IPS-NIHi11 (cell line): ENCODE measurements at places on chromosomes 4 and X.

DNA sequence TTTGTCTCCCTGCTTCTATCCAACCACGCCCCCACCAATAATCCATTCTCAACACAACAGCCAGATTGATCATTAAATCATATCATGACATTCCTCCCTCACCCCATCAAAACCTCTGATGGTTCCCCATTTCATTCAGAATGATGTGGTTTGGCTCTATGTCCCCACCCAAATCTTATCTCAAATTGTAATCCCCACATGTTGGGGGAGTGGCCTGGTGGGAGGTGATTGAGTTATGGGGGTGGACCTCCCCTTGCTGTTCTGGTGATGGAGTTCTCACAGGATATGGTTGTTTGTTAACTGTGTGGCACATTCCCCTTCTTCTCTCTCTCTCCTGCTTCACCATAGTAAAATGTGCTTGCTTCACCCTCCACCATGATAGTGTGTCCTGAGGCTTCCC is 23.3 kb downstream of the TRMT2B start:
- DNase-seq: no peak

DNA sequence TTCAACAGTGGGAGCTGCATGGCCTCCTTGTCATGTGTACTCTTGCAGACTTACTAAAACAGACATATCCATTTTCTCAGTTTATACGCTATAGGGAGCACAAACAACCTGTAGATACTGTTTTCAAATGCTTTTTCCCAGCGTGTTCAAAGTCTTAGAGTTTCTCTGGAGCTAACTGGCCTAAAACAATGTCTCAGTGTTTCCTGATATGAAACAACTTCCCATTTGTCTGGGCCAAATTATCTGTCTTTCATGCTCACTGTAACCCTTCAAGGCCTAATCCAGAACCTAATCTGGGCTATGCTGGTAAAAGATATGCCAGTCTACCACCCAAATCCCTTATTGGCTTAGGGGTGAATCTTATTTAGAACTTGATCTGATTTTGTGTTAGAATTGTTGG is 38.8 kb downstream of the RAB40A start:
- DNase-seq: no peak

DNA sequence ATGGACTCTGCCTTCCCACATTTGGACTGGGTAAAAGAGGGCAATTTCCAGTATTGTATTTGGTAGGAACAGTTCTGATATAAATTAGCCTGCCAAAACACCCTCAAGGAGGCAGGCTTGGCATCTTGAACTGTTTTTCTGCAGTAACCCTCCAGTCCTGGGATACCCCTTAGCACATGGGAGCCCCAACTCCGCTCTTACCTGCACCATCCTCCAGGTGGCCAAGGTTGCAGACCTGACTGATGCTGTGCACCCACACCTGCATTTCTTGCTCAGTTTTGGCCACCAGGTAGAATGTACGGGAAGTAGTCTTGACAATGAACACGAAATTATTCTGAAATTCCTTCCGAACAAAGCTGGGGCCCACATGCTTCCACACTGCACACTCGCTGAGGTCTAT is 35.1 kb downstream of the GAB3 start:
- no peak for DNase-seq

DNA sequence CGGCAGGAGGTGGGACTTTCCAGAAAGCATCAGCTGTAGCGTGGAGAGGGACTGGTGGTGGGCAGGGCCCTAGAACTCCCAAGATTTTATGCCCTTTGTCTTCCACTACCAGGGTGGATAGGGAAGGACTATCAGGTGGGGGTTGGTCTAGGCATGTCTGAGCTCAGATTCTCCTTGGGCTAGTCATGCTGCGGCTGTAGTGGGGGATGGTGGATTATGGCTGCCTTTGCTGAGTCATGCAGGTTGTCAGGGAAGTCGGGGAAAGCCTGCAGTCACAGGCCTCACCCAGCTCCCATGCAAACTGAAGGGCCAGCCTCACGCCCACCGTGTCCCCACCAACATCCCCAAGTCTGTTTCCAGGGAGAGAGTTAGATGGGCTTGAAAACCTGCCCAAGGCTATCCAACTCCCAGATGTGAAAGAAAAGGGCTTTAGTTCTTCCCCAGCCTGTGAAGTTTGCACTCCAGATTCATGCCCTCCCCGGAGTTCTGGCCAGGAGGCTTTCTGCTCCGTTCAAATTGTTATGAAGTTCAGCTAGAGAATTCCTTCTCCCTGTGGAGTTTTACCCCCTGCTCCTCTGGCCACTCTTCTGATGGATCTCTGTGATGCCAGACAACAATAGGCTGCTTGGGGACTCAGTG is 13.4 kb upstream of the MEPE start:
- DNase-seq: peak; percentile 22

DNA sequence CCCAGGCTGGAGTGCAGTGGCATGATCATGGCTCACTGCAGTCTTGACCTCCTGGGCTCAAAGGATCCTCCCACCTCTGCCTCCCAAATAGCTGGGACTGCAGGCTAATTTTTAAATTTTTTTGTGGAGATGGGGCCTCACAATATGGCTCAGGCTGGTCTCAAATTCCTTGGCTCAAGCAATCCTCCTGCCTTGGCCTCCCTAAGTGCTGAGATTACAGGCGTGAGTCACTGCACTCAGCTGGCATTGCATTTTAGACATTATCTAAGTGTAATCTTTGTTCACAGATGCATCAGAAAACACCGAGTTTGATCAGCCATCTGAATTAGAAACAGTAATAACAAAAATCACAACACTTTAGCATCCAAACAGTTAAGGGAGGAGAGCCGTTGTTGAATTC is 53.4 kb upstream of the CBR4 start:
- no peak for DNase-seq

DNA sequence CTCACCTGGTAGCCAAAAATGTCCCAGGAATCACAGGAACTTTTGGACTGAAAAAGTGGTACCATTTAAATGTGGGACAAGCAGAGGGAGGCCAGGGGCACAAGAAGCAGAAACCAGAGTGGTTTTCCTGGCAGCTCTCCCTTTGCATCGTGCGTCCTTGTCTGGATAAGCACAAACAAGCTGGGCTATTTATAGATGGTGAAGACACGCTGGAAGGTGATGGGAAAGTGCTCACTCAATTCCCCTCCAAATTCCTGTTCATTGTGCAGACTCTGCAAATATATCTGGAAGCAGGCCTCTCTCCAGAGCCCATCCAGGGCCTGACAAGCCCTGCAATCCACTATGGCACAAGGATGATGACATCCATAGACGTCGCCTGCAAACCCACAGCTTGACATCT is 63.6 kb upstream of the MAP3K15 start:
- DNase-seq: no peak

DNA sequence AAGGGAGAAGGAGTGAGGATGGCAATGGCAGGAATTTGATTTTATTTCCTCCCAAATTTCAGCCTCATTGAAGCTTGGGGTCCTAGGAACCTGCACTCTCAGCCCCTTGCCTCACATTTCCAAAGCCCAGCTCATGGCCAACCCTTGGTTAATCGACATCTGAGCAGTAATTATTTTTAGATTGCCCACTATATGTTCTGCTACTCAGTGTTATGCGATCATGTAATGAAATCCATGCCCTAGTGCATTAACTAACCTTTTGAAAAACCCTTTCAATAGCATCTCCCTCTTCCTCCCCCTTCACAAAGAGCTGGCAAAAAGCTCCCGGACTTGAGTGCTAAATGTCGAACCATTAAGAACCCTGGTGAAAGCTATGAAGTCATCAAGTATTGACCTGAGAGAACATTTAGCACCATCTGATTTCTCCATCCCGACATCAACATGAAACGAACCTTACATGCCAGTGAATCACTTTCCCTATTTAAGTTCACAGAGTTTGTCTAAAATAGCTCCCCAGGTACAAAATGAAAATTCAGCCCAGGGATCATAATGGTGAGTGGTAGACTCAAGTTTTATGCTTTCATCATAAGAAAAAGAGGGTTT is 59.2 kb upstream of the RPS6KA3 start:
- DNase-seq: no peak

DNA sequence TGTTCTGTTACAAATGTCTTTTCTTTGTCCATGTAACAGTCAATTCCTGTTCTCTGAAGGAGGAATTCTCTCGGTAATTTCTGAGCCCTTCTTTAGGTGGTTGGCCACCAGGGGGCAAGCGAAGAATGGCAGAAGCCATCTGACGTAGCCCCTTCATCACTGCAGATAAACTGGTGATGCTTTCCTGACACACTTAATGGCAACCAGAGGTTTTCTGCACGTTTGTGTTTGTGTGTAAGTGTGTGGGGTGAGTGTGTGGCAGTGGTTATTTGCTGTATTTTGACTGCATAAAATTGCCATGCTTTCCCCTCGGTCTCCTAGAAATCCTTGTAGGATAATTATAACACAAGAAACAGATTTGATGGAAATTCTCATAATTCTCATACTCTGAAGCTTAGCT is 64.8 kb upstream of the STOX2 start:
- DNase-seq: peak; percentile 72

DNA sequence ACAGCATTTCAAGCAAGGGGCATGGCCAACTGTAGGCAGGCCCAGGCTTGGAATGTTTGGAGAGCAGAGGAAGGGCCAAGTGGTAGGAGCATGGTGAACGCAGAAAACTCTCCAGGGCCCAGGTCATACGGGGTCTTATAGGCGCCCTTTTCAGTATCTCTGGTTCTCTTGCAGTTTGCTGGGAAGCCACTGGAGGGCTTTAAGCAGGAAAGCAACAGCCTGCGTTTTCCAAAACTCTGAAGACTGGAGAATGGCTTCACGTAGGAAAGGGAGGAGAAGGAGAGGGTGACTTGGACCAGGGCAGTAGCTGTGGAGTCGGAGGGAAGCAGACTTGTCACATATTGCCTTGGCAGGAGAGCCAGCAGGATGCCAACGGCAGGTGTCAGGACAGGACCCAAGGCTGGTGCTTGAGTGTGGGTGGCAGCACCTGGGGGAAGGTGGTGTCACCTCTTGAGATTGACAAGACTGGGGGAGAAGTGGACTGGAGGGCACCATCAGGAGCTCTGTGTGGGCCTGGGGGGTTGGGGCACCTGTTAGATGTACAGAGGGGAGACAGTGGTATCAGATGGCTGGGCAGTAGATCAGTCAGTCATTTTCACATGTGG is 21.9 kb downstream of the TKTL1 start:
- DNase-seq: peak; percentile 50

DNA sequence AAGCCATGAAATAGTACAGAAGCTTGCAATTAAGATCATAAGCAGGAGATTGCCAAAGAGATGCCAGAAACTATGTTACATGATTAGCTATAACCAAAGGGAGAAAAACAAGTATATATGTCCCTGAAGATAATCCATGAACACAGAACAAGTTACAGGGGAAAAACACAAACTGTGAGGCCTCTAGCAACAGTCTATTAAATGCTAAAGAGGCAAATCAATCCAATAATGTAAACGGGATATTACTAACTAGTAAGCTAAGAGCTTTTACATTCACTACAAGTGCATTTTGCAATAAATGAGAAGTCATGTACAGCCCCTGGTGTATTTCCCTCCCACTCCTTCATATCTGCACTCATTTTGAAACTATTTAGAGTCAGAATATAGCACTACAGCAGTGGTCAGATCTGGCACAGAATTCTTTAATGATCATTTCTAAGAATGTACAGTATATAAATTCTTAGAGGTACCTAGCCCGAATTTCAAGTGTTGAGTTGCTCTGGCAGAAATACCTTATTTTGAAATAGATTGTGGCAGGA is 449.8 kb upstream of the SMIM31 start:
- DNase-seq: no peak

GRCh38 chr4:19368800-19369199 is 882.9 kb upstream of the SLIT2 start:
- DNase-seq: no peak

DNA sequence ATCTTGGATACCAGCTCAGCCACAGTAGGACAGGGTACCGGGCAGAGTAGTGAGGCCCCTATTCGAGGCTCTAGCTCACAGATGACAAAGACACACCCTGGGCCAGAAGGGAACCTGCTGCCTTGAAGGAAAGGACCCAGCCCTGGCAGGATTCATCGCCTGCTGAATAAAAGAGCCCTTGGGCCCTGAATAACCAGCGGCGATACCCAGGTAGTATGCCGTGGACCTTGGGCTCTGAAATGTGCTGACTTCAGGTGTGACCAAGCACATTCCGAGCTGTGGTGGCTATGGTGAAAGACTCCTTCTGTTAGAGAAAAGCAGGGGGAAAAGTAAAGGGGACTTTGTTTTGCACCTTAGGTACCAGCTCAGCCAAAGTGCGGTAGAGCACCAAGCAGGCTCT is 14.6 kb downstream of the MED14 start:
- DNase-seq: no peak

DNA sequence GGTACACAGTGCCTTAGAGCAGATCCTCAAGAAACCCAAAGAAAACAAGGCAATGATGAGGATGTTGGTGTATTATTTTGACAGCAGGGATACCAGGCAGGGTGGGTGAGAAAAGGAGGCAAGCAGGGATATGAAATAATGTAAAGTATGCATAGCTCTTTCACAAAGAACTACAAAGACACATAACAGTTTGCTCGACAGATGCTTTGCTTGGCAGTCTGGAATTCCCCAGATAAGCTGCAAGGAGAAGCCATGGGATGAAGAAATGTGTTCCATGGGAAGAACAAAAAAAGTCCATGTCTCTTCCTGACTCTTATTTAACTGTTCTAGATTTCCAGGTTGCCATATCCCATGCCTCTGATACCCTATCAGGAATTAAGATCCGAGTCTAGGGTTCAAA is 75.4 kb downstream of the FAM13A start:
- DNase-seq: no peak

- DNase-seq: no peak
Measured at GRCh38 chr4:159308566-159309340, 205.9 kb downstream of the RAPGEF2 start.

DNA sequence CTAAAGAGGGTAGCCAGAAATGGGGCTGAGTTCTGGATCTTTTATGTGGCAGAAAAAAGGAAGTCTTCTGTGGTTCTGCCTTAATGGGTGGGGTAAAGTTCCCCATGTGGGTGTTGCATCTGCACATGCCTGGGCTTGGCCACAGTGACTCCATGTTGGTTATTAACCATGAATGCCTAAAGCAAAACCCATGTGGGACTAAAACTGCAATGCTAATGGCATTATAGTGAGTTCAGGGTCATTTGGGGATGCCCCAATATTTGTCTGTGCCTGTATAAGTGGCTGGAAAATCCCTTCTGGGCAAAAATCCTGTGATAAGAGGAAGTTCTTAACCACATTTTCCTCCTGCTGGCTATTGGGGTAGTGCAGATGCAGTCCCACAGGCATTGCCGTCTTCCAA is 857.4 kb downstream of the FAT4 start:
- DNase-seq: no peak

GRCh38 chr4:128648021-128648420 is 161.5 kb upstream of the JADE1 start:
- no peak for DNase-seq

GRCh38 chr4:70749313-70749712 is 27.5 kb downstream of the RUFY3 start:
- no peak for DNase-seq

DNA sequence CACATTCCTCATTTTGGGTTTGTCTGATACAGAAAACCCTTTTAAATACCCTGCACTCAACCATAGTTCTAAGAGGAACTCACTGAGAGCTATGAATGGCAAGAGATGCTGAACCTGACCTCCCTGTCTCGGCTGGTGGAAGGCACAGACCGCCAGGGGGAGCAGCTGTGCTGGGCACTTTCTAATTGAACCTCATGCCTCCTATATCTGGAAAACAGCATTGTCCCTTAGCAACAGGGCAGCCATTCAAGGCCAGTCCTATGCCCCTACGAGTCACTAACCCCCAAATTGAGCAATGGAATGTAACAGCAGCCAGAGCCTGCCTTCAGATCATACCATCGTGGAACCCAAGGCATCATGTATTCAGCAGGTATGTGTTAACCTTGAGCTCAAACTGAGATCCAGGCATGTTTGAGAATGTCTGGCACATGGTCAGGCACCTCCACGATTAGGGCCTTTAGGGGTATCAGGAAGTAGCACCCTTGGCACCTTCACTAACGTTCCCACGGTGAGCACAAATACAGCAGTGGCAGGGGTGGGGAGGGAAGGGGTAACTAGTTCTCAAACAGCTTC is 5.1 kb downstream of the USP27X start:
- DNase-seq: peak; percentile 33
